ENCODE measurements at places on chromosomes 5 and 9.

- no peak for DNase-seq
These were observed 196.3 kb upstream of the KLF4 start for GRCh38 chr9:107685901-107686300.

- no peak for DNase-seq
These were observed 23.1 kb downstream of the CMYA5 start for GRCh38 chr5:79712741-79713140.

- DNase-seq: no peak
These were observed 246.5 kb downstream of the PCSK5 start for GRCh38 chr9:76136986-76137385.

DNA sequence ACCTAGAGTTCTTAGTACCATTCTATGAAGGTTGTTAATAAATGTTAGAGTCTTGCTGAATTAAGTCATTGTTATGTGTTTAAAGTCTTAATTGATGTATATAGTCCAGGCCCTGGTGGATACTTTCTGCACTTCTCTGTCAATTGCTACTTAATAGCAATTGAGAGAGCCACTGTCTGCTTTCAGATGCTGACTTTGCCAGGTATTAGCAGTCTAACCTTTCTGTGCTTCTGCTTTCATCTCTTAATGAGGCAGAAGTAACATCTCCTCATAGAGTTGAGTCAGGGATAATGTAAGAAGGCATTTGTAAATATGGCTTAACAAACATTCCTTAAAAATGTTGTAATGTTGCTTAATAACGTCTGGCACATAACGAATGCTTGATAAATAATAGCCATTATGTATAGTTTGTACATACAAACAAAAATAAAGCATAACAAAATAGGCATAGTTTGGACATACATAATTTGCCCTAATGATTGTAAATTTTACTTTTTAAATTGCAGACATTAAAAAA is 28.3 kb downstream of the RASGRF2 start:
- no peak for DNase-seq

DNA sequence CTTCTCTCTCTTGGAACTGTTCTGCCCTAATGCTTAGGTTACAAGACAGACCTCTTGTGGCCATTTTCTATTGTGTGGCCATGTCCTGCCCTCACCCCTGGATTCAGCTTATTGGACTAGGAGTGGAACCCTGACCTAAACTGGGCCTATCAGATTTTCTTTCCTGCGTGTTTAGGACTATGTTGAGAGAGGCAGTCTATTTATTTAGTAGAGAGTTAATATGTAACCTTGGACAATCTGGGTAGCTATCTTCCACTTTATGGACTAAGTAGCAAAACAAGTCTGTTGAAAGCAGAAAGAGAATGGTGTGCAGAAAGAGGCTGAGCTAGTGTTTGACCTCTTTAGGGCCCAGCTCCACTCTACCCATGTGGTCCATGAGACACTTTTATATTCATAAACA is 82.6 kb upstream of the SMIM32 start:
- DNase-seq: no peak

DNA sequence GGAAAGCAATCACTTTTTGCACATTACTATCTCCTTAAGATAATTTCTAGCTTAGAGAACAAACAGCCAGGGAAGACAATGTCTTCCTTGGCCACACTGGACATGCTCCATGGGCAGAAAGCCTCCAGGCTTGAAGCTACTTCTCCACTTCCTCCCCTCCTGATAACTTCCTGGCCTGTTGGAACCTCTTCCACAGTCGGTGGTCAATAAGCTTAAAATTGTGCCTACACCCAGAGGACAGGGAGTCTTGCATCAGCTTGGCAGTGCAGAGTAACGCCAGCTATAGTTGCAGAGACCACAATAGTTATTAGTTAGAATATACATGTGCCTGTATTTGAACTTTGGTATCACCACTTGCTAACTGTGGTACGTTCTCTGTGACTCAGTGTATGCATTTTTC is 58.1 kb upstream of the ABCA1 start:
- DNase-seq: no peak

- DNase-seq: no peak
These were observed 35.3 kb upstream of the HSPA9 start for GRCh38 chr5:138610415-138610917.

GRCh38 chr5:38707352-38708210 is 138.2 kb upstream of the OSMR start:
- DNase-seq: no peak

DNA sequence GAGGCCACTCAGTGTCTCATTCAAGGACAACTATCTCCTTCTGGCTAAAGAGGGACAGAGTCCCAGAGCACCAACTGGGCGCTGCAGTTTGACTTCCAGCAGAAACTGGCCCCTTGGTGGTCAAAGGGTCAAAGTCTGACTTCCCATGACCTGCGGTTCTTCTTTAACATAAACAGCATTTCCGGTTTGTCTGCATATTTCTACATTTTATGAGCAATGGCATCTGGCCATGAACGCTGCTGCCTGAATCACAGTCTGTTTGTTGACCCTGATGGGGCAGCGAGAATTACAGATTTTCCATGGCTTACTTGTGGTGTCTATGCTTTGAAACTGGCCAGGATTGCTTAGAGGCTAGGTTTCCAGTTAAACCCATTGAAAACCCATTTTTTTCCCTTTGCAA is 1.3 kb downstream of the TNFSF15 start:
- no peak for DNase-seq

GRCh38 chr9:136799079-136799853 is 3.1 kb downstream of the CCDC183 start:
- DNase-seq: no peak

DNA sequence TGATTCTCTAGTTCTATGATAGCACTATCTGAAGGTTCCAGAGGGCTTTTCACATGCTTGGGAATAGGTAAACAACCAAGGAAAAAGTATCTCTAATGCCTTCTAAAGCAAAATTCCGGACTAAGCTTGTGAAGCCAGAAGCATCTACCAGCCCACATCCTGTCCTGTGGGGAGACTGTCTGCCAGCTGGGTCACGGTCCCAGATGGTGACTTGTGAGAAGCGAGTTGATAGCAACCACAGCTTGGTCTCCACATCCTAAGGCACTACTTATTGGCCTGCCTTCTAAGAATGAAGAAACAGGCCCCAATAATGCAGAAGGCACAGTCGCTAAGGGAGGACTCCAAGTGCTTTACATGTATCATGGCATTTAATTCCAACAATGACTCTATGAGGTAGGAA is 184.1 kb upstream of the ADRA1B start:
- no peak for DNase-seq

DNA sequence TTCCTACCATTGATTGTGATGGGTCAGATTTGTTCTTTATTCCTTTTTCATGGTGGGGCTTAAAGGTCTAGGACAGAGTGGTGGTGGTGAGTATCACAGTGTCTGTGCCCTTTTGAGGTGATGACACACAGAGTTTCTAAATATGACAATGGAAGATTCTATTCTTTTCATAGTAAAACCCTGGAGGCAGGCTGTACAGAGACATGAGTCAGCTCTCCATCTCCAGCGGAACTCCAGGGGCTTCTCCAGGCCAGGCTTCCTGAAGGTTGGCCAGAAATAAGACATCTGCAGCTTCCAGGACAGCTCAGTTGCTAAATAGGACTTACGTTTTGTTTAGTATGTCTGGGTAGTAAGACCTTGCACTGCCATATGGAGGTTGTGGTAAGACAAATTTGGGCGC is 229.5 kb downstream of the CD180 start:
- no peak for DNase-seq

DNA sequence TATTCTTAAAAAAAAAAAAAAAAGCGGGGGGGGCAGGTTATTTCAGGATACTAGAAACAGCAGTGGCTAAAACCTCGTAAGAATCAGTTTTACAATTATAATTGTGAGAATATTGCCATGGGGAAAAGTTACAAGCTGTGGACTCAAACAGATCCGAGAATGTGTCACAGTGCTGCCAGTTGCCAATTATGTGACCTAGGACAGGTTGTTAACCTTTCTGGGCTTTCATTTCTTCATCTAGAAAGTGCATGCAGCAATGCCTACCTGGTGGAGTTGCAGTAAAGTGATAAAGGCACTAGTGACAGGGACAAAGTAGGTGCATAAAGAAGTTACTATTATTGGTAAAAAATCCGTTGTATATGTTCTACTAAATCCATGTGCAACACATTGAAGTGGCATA is 75.8 kb downstream of the CDH6 start:
- DNase-seq: no peak

DNA sequence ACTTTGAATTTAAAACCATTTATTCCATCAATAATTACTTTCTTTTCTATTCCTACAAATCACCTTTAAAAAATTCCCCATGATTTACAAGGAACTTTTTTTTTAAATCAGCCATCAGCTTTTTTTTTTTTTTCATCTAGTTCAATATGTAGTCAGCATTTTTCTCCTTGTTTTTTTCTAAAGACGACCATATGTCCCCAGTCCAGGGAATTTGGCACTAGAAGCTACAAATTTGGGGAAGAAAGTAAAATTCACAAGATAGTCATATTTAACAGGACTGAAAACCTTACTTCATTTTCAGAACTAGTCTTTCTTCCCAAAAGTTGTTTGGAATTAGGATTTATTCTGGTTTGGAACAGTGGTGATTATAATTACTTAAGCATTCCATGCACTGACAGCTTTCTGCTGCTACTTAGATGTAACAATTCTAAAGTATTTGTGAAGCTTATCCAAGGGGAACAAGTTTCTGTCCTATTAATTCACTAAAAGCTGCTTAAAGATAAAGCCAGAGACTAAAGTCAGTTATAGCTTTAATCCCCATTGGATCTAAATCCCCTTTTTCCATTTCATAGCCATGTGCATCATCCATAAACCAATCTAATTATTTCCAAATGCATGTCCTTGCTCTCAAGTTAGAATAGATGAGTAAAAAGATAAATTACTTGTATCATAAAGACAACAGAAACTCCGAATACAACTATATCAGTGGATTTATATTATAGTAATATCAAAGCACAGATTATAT is 7.4 kb upstream of the SNCAIP start:
- no peak for DNase-seq

DNA sequence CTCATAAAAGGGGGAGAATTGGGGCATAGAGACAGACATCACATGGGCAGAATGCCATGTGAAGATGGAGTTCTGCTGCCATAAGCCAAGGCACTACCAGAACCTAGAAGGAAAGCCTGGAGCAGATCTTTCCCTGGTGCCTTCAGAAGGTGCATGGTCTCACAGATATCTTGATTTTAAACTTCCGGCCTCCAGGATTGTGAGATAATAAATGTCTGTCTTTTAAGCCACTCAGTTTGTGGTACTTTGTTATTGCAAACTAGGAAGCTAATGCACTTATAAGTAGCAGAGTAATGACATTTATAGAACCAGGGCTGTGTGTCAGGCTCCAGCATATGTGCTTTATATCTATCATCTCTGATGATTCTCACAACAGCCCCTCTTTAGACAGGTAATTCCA is 130.4 kb downstream of the ASTN2 start:
- DNase-seq: no peak

- DNase-seq: no peak
These were observed 264.6 kb upstream of the CLINT1 start for GRCh38 chr5:158123595-158123994.

GRCh38 chr5:62720031-62720441 is 141.4 kb downstream of the LRRC70 start:
- no peak for DNase-seq

- DNase-seq: no peak
These were observed 12.1 kb upstream of the MAPK9 start for GRCh38 chr5:180304016-180304292.
